ENCODE measurements at places on chromosomes 4 and X. TPM values are rescaled to one million over a fixed set of nuclear protein-coding genes. Genes with fewer than 3 reads are reported as not detected.

DNA sequence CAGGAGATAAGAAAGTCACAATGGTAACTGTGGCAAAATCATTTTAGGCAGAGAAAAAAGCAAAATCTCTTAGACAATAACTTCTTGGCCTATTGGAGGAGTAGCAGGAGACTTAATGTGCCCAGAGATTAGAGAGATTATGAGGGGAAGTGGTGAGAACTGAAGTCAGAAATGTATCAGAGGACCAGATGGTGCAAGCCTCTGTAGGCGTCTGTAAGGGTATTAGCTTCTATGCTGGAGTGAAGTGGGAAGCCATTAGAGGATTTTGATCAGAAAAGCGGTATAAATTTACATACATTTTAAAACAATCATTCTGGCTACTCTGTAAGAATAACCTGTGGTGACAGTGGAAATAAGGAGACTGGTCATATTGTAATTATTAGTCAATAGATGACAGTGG, 236.7 kb downstream of the FAT4 start:
- no peak for DNase-seq

DNA sequence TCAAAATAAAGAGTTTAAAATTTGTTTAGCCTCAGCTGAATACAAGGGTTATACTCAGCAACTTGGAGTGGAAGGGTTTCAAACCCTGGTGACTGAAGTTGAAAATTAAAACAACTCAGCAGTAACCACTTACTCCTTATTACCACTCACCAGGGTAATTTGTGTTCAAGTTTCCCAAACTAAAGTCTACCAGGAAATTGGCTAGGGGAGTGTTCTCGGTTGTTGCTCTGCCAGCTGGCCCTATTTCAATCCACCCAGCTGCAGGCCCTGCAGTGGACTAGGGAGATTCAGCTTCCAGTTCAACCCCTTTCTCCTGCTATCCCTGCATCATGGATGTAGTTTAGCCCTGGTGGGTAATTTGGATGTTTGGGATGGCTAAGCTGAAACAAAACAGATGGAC, 37.8 kb upstream of the EXOC1L start:
- no peak for DNase-seq

Gene SOWAHB
- not detected for total RNA-seq

GRCh38 chr4:109157696-109158095, 144.8 kb downstream of the COL25A1 start:
- no peak for DNase-seq

GRCh38 chr4:140806163-140806562, 50.0 kb upstream of the TBC1D9 start:
- no peak for DNase-seq

GRCh38 chrX:124395145-124395880, 49.0 kb downstream of the SH2D1A start:
- DNase-seq, result no peak

DNA sequence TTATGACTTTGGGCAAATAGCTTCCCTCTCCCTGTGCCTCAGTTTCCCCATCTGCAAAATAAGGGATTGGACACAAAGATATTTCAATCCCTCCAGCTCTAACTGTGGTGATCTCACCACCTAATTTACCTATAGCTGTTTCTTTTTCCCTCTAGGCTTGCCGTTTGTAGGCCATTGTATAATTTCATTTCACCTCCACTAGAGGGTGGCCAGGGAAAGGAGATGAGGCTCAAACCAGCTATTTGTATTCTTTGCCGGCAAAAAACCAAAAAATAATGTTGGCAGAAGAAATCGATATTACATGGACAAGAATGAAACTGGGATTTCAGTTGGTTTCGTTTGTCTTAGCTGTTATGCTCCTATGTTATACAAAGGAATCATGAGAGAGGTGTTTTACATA, 36.1 kb upstream of the DOCK11 start:
- DNase-seq, result no peak

DNA sequence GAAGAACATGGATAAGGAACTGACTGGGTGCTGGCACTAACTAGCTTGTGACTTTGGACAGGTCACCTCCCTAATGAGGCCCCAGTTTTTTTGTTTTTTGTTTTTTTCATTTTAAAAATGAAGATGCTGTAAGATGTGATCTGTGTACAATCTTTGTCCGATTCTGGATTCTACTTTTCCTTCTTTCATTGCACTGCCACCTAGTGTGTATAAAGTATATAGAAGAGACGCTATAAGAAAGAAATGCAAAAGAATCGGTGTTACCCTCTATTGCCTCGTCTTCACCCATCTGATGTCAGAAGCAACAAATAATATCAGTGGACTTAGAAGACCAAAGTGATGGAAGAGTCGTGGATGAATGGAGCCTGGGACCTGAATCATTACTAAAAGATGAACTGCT, 58.6 kb upstream of the P2RY10 start:
- no peak for DNase-seq

- DNase-seq, result no peak
Measured at GRCh38 chr4:86416081-86416480, 56.2 kb upstream of the MAPK10 start.

Gene SMIM10
- total RNA-seq, result 14.2 TPM

DNA sequence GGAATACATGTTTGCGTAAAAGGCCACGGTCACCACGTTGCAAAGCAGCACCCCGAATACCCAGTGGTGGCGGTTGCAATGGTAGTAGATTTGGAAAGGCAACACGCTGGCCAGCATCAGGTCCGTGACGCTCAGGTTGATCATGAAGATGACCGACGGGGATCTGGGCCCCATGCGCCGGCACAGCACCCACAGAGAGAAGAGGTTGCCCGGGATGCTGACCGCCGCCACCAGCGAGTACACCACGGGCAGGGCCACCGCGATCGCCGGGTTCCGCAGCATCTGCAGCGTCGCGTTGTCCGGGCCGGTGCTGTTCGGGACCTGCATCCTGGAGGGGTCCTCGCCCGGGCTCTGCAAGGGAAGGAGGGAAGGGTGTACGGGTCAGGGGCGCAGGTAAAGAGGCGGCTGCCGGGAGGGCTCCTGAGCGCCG, 13.5 kb upstream of the ASMTL start:
- DNase-seq, result no peak

DNA sequence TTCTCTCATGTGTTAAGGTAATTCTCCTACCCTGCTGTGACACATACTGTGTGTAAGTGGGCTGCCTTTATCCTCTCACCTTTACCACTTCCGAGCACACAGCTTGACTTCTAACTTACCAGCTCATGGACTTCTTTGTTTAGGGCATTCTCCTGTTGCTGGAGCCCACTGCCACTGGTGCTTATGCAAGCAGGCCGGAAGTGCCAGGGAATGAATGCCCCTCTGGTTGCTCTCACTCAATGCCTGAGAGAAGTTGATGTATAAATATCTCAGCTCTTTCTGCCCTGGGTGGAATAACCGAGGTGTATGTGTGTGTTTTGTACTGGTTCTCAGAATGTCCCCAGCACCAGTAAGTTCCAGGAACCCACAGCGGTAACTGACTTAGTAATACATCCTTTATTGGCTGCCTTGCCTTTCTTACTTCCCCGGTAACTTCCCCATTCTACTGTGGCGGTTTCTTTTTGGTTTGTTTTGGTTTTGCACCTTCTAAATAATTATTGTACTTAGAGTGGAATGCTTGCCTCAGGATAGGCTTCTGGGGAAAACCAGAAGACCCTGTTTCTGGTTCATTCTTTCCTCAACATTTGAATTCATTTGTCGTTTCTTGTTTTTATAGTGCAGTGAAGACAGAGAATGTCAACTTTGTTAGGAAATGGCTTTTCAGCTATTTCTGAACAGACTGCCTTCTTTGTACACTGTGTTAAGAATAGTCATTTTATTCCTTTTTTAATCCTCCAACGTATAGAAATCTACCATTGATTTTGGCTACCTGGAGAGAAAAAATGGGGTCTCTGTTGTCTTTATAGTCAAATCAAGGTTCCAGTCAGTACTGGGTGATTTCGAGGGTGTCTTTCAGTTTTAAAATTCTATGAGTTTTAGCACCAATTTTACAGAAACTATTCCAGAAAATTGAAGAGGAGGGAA, 45.4 kb downstream of the CXorf58 start:
- DNase-seq, result no peak

DNA sequence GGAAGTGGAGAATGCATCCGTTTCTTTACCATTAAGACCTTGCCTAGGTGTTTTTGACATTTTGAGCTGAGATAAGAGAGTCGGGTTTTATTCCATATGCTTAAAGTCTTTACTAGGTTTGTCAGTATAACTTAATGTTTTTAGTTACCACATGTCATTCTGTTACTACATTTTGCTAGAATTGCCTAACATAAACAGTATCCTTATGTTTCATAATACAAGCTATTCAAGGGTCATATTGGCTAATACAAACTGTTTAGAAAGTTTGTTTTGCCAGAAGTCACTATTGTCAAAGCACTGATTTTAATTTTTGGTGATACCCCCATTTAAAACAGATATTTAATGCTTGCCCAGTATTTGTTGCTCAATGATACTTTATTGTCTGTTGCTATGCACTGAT, 427.7 kb upstream of the MAGEB2 start:
- DNase-seq, result no peak

GRCh38 chrX:153445856-153446635, at the start of gene TREX2:
TSS of gene TREX2 (minus strand) at chrX:153446056. CDS start at chrX:153445430, 626 bp downstream.
- DNase-seq, result no peak

GRCh38 chrX:38768079-38768478, 33.2 kb upstream of the MID1IP1 start:
- no peak for DNase-seq

DNA sequence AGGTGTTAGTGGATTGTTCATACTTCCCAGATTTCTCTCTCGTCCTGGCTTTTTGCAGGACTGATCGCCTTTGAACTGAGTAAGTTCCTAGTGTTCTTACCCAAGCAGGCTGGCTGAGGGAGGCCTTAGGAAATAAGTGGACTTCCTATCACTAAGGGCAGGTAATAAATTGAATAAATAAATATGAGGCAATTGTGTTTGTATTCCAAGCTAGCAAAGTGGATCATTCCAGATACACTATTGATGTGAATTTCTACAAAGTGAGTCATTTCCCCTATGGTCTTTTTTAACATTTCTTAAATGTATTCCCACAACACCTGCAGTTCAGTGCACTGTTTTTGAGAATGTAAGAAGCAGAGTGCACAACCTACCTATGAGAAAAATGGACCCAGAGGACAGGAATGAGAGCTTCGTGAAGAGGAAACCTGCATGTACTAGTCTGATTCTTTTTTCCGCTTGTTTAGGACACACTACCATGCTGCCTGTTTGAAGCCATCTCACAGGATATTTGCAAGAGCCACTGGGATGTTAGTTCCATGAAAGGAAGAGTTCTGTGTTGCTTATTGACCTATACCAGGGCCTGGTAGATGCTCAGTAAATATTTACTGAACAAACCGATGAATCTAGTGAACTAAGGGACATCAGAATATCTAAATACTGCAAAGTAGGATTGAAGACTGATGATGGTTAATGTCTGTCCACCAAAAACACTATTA, 29.0 kb upstream of the SMAD1 start:
- DNase-seq, result no peak

GRCh38 chr4:144658015-144658567, 12.1 kb downstream of the HHIP start:
- no peak for DNase-seq

DNA sequence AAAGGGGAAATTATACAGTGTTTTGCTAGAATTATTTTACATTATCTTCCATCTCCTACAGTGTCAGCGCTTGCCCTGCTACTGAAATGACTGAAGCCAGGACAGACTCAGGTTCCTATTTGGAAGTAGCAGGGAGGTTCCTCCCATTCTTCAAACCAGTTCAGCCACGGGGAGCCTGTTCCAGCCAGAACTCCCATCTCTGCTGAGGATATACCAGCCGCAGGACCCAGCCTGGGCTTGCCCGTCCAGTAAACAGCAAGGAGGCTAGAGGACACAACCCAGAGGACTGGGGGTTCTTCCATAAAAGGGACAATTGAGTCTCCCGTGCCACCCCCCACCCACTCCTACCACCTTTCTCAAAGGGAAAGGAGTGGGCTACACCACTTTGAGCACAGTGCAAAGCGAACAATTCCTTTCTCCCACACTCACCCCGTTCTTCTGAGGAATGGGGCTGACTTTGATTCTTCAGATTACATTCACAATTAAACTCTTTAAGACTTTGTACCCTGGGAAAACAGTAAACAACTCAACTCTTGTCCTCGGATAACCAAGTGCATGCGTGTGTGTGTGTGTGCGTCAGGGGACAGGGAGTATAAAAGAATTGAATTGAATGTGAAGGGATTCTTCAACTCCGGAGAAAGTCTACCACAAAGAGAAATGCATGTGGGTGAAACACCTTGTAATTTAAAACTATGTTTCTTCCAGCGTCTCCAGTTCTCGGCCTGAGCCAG, 31.0 kb upstream of the PPARGC1A start:
- no peak for DNase-seq

DNA sequence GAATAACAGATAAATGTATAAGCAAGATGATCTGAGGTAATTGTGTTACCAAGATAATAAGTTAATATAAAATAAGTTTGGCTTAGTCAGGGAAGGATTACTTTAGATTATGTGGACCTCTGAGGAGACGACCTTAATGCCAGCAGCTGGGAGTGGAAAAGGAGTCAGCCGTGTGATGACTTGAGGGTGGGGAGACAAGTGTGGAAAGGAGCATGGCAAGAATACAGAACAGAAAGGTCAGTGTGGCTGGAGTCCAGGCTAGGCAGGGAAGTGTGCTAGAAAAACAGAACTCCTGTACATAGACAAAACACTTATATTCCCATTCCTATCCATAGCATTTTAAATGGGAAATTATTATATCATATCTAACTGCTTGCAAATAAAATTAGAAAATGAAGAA, 138.8 kb downstream of the PDLIM5 start:
- no peak for DNase-seq

DNA sequence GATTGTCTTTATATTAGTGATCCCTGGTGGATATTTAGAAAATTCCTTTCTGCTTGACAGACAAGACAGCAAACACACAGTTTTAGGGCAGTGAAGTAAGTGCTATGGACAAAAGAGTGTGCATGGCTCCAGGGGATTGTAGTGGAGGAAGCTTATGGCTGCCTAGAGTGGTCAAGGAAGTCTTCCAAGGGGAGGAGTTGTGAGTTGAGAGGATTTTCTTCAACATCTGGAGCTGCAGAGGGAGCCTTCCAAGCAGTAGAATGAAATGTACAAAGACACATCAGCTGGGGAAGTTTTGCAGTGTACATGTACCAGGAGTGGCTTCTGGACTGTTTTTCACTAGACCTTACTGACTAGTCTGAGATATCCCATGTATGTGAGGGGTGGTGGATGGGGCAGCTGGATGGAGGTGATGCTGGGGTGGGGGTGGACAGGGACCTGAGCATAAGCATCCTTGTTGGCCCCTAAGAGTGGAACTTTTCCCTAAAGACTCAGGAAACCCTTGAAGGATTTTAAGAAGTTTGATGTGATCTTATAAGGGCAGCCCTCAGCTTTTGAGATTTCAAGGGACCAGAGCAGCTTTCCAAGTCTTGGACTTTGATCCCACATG, 160.5 kb upstream of the TAPT1 start:
- DNase-seq, result no peak

- no peak for DNase-seq
Measured at GRCh38 chr4:48898733-48899431, 7.7 kb downstream of the OCIAD2 start.

Gene EDNRA
- total RNA-seq, result 22.8 TPM

- DNase-seq, result no peak
Measured at GRCh38 chrX:40835526-40835925, 100.2 kb upstream of the MED14 start.

DNA sequence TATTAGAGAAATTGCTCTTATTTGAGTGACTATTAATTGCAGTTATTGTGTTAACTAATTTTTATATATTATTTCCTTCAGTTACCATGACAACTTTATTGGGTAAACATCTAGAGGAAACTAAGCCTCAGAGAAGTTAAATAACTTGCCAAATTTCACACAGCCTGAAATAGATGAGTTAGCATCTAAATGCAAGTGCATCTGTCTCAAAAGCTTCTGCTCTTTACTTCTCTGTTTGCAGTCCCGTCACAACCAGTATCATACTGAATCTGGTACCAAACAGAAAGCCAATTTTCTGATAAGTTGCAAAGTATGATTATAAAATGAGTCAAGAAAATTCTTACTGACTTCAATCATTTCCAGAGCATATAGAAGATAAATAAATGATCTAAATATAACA, 1544.9 kb upstream of the PCDH7 start:
- no peak for DNase-seq

Data from sciatic nerve (tissue), 2 donors.